ENCODE measurements at places on chromosomes 6 and 20. TPM values are rescaled to one million over a fixed set of nuclear protein-coding genes. Genes with fewer than 3 reads are reported as not detected.

Gene JPH2
- total RNA-seq, result 0.58 TPM

Gene C6orf62
- total RNA-seq, result 74.0 TPM

Gene HCRTR2
- not detected for total RNA-seq

Gene LRRC1
- total RNA-seq, result 8.7 TPM

Gene RHAG
- total RNA-seq, result not detected

Gene HFE
- total RNA-seq, result 3.4 TPM

Gene ANGPT4
- not detected for total RNA-seq

Gene DACT2
- not detected for total RNA-seq

Gene IMPG1
- total RNA-seq, result not detected

Gene GJA10
- not detected for total RNA-seq

Gene HLA-DQA2
- total RNA-seq, result not detected

Gene ID4
- total RNA-seq, result 0.24 TPM

Gene DNMT3B
- total RNA-seq, result 5.8 TPM

Data from glomerular endothelial cell (primary cell).